DMS153 (cell line): ENCODE measurements at places on chromosomes 12 and 14.

GRCh38 chr12:107467716-107468115 lies 217.9 kb upstream of the PWP1 start:
- DNase-seq, result no peak

GRCh38 chr12:39692258-39692853 lies 72.8 kb upstream of the ABCD2 start:
- DNase-seq, result no peak

- no peak for DNase-seq
Observed at GRCh38 chr14:61524936-61525292, 170.4 kb upstream of the HIF1A start.

DNA sequence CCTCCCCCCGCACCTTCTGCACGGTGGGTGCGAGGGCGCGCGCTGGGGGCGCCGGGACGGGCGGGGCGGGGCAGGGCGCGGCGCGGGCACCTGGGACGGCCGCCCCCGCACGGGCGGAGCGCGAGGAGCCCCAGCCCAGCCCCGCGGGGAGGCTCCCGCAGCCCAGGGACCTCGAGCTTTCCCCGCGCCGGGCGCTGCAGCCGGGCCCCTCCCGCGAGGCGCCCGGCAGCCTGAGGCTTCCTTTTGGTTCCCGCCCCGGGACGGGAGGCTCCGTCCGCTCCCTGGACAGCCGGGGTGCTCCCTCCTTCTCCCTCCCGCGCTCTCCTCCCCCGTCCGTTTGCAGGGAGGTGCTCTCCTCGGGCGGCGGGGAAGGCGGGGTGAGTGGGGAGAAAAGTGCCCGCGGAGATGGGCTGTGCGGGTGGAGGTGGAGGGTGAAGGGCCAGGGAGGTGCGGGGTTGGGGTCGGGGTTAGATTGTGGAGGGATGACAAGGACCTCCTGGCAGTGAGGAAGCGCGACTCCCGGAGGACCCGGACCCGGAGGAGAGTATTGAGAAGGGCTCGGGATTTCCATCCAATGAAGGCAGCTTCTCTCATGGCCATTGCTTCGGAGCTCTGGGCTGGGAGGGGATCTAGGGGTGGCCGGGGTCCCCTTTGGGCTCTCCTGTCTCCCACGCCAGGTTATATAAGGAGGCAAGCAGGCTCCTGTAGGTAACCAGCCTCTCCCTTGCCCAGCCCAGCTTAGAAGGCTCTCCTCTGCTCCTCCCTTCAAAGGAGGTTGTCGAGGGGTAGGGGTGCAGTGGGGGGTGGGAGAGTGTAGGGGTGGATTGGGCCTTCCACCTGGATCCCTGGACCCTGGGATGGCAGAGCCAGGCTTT lies 645 bp downstream of the JDP2 start:
- no peak for DNase-seq

DNA sequence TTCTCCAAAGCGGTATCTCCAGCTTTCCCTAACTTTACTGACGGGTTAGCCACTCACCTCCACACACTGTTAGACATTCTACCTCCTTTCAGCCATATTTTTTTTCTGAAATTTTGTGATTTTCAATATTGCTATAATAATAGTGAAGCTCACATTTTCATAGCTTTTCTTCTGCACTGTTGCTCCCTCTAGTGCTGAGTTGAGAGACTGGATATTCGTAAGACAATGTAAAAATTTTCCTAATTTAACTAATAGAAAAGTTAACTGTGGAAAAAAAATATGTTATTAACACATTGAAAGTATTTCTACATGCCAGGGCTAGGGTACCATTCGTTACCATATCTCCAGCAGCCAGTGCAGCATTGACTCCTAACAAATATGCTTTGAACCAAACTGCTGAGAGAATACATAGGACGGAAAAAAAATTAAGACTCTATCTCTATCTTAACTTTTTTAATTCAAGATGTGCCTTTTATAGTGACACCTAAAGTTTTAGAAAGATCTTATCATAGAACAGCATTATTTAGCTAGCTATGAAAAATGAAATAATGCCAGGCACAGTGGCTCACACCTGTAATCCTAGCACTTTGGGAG lies 48.7 kb upstream of the ABCC9 start:
- DNase-seq, result no peak

DNA sequence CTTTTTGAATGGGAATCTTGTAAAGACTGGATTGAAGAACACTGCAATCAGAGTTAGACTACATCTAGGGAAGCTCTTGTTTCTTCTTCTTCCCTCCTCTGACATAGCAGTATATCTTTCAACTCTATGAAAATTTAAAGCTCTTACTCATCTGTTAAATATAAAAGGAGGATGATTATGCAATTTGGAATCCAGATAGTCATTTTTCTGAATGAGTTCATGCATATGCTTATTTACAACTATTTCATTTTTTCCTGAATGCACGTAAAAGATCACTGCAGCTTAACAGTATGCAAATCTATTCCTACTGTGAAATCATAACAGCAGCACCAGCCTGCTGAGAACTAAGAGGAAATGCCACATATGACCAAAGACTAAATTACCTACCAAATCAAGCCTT lies 133.5 kb upstream of the TMCC3 start:
- no peak for DNase-seq

DNA sequence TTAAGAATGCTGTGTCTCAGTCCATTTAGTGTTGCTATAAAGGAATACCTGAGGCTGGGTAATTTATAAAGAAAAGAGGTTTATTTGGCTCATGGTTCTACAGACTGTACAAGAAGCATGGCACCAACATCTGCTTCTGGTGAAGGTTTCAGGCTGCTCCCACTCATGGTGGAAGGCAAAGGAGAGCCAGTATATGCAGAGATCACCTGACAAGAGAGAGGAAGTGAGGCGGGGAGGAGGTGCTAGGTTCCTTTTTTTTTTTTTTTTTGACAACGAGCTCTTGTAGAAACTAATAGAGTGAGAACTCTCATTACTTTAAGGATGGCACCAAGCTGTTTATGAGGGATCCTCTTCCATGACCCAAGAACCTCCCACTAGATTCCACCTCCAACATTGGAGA lies 121.6 kb downstream of the NUBPL start:
- no peak for DNase-seq

- DNase-seq, result no peak
Observed at GRCh38 chr12:92462527-92462926, 240.3 kb upstream of the PLEKHG7 start.

GRCh38 chr12:67410246-67410645 lies 141.1 kb downstream of the CAND1 start:
- no peak for DNase-seq

DNA sequence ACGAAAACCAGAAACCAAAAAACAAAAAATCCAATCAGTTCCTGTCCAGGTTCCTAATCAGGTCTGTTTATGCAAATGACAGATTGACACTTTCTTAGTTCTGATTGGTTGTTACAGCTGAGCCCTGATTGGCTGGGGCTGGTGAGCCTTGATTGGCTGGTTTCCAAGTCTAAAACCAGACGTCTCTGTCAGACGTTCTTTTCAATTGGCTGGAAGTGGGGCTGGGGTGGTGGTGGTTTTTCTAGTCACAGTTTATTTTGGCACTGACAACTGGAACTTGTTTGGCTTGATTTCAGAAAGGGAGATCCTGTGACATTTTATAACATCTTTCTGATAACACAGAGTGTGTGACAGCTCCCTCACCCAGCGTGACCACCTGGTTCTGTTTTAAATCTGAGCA lies 36.1 kb upstream of the PRICKLE1 start:
- no peak for DNase-seq

GRCh38 chr12:126362964-126363363 lies 1297.7 kb downstream of the AACS start:
- no peak for DNase-seq

DNA sequence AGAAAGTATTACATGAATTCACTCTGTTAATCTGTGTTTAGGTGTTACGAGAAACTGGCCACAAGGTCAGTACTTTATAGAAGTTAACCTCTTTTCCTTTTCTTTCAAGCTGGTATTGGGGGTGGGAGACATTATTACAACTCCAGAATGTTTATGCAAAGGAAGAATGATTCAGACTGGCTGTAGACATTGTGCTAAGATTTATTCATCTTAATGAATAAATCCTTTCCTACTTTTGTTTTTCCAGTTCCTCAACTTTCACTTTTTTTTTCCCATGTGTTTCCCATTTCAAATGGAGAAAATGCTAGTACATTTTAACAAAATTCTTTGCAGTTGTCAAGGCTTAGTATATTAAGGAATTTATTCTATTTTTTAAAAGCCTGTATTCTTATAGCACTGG lies 1.3 kb downstream of the OTOGL start:
- no peak for DNase-seq

- no peak for DNase-seq
Observed at GRCh38 chr14:93318927-93319326, 13.9 kb downstream of the BTBD7 start.

- DNase-seq, result no peak
Observed at GRCh38 chr14:74548881-74549280, 55.3 kb downstream of the ISCA2 start.

DNA sequence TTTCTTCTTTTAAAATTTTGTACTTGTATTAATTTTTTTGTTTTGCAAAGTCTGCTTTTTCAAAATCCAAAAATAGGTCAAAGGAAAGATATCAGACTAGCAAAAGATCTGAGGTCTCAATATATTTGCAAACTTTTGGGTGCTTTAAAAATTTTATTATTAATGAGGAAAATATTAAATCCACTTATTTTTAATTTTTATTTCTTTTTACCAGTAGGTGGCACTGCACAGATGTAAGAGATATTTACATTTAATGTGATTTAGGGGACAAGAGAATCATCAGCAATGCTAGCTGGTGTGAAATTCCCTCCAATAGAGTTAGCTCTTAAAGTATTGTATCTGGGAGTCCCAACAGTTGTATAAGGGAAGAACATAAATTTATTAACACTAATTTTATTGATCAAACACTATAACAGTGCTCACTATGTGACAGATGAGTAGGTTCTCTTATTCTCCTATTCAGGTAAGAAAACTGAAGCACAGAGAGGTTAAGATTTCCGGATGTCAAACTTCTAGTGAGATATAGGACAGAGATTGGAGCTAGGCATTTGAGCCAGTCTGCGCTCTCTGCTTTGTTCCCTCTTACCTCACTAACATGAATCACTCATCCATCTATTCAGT lies 30.5 kb downstream of the ALX1 start:
- no peak for DNase-seq

DNA sequence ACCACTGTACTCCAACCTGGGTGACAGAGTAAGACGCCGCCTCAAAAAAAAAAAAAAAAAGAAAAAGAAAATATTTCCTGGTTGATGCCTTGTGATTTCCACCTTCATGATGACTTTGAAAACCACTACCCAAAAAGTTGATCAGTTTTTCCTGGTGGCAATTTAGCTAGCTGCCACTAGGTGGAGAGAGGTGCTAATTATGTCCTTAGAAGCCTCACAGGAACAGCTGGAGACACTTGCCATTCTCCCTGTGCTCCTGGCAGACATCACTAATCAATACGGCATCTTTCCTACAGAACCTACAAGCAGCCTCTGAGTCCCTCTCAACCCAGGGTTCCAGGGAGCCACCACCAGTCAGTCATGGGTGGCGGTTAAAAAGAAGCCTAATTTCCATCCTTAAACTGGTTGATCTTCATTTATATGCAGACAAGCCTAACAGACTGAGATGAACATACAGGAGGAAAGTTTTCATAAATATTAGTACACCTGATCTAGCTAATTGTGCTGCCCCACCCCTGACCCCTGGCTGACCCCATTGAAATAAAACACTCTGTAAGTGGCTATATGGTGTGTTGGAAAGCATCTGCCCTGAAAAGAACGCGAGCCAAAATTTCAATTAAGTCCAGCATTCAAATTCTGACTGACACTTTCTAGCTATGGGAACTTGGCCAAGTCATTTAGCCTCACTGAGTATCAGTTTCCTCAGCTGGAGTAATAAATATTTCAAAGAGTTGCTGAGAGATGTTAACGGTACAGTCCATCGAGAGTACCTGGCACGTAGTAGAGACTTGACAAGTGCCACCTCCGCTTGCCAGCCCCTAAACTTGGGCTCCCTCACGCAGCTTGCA lies 6.2 kb upstream of the OAS1 start:
- peak; percentile 23 for DNase-seq

DNA sequence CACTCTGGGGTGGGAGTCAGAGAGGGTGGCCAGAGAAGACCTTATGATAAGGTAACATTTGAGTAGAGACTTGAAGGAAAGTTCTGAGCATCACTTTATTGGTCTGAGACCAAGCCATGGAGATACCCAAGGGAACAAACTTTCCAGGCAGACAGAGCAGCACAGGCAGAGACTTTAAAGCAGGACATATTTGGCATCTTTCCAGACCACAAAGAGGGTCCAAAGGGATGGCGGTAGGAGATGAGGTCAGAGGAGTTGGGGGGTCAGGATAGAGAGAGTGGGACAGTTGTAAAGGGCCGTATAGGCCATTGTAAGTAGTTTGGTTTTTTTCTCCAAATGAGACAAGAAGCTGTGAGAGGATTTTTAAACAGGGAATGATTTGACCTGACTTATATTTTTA lies 344.4 kb downstream of the SEC23A start:
- DNase-seq, result no peak

GRCh38 chr12:81644503-81644902 lies 114.6 kb downstream of the PPFIA2 start:
- peak; percentile 69 for DNase-seq

- no peak for DNase-seq
Observed at GRCh38 chr14:73476451-73476931, 14.2 kb upstream of the RIOX1 start.

GRCh38 chr12:57898308-57898970 lies 42.9 kb upstream of the ATP23 start:
- peak; percentile 30 for DNase-seq

DNA sequence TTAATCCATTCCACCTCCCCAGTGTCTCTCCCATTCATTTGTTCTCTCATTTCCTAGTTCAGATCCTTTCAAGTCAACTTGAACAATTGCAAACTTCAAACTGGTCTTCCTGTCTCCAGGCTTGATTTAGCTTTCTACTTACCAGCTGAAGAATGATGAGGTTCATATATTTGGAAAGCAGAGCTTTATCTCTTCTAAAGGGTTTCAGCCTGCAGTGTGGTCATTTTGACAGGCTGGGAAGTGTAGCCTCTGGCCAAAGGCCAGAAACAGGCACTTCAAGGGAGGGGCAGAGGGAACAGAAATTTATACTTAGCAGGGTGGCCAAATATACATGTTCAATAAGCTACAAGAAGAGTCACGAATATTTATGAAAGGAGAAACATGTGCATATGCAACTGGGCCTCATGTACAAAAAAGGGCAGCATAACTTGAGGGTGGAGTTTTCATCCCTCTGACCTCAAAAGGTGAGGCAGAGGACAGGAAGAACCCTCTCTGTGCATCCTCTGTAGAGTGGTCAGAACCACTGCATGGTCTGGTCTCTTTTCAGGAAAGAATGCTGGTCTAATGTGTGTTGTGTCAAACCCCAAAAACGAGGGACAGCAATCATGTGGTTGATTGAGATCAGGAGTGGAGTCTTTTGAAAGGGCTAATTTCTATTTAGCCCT lies 34.0 kb upstream of the HECTD1 start:
- no peak for DNase-seq

- DNase-seq, result no peak
Observed at GRCh38 chr12:87136330-87136976, 880.3 kb upstream of the MGAT4C start.

GRCh38 chr12:131163189-131163738 lies 209.6 kb downstream of the ADGRD1 start:
- no peak for DNase-seq

- DNase-seq, result no peak
Observed at GRCh38 chr14:102363182-102363943, 622 bp downstream of the TECPR2 start.

GRCh38 chr14:29821242-29821641 lies 106.4 kb downstream of the PRKD1 start:
- no peak for DNase-seq
